CD4-positive, alpha-beta T cell treated with Interferon gamma for 1 hour (primary cell): ENCODE measurements at places on chromosomes 16 and 17.

DNA sequence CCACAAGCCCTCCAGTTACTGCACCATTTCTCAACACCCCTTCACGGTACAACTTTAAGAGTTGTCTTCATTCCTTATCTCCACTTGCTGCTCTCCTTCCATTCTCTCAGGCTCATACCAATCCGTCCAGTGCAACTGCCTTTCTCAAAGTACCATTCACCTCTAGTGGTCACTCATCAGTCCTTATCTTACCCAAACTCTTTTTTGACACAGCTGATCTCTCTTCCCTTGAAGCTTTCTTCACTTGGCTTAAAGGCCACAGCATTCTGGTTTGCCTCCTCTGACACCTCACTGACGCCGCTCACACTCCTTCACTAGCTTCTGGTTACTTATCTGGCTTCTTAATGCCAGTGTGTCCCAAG, 24.9 kb downstream of the UBE2G1 start:
- no peak for DNase-seq

DNA sequence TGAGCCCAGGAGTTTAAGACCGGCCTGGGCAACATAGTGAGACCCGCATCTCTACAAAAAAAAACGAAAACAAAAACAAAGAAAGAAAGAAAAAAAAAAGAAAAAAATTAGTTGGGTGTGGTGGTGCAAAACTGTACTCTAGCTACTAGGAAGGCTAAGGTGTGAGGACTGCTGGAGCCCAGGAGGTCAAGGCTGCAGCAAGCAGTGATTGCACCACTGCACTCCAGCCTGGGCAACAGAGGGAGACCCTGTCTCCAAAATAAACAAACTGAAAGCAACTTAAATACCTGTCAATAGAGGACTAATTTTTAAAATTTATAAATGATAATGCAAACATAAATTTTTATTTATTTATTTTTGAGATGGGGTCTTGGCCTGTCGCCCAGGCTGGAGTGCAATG, 17.3 kb downstream of the ATP2A1 start:
- no peak for DNase-seq

GRCh38 chr16:3674513-3675295, 20.2 kb downstream of the DNASE1 start:
- no peak for DNase-seq

- no peak for DNase-seq
Measured at GRCh38 chr17:41784207-41784744, 2.2 kb downstream of the JUP start.

- no peak for DNase-seq
Measured at GRCh38 chr17:34302636-34303035, 16.6 kb upstream of the CCL8 start.

GRCh38 chr16:69338557-69339288, 641 bp downstream of the COG8 start:
- DNase-seq, result no peak

DNA sequence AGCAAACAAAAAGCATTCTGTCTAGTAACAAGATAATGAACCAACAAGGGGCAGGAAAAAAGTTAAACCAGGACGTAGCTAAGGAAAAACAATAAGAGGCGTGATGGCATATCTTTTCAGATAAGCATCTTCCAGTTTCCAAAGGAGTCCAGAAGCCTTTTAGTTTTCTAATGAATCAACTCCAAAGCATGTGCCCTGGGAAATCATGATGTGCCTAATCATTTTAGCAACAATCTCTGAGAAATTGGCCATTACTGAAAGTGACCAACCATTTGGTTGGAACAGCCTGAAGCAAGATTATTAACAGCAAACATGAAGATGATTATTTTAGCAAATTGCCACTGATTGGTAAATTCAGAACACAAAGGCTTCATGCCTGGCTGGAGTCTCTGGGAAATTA, 440.9 kb upstream of the MAF start:
- no peak for DNase-seq

GRCh38 chr17:59769887-59770286, 62.4 kb downstream of the VMP1 start:
- DNase-seq, result no peak

DNA sequence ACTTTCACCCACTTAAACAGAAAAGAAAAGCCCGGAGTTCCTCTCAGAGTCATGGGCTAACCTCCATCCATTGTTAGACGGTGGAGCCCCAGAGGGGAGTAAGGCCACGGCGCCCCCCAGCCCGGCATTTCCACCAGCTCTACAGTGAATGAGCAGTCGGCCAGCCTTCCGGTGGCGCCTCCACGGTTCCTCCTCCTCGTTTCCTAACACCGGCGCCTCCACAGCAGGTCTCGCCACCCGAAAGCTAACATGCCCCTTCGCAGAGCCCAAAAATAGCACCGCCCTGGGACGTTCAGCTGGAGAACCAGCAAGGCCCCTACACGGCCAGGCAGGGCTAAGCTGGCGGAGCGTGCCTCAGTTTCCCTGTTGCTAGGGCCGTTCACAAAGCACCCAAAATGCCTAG, 858 bp downstream of the MMD start:
- peak; percentile 29 for DNase-seq

DNA sequence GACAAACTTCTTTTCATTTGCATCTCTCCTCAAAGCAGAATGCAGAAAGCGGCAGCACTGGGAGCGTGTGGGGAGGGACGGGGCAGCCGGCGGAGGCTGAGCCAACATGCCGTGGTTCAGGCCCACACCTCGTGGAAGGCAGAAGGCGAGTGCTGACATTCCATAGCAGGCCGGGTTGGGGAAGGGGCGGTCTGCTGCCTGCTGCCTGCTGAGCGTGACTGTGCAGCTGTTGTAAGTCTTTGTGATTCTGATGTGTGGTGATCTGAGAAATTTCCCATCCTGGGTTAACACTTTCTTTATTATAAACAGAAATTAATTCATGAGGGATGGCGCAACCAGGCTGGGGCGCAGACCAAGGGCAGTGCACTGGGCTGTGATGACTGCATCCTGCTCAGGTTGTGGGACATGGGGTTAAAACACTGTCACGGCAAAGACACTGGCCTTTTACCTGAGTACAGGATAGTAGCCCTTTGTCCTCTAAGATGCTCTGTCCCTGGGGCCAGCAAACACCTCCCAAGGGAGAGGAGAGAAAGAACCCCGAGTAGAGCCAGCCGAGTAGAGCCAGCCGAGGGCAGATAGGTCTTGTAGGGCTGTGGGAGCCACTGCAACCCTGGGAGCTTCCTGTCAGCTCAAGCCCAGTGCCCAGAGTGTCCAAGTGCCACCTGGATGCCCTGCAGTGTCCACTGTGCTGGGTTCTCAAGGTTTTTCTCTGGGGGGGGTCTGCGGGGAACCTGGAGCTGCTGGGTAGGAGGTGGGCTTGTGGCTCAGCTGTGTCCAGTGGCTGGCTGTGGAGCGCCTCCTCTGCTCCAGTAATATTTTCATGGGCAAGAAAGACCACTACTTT, 8.8 kb upstream of the DNASE1 start:
- DNase-seq, result no peak

DNA sequence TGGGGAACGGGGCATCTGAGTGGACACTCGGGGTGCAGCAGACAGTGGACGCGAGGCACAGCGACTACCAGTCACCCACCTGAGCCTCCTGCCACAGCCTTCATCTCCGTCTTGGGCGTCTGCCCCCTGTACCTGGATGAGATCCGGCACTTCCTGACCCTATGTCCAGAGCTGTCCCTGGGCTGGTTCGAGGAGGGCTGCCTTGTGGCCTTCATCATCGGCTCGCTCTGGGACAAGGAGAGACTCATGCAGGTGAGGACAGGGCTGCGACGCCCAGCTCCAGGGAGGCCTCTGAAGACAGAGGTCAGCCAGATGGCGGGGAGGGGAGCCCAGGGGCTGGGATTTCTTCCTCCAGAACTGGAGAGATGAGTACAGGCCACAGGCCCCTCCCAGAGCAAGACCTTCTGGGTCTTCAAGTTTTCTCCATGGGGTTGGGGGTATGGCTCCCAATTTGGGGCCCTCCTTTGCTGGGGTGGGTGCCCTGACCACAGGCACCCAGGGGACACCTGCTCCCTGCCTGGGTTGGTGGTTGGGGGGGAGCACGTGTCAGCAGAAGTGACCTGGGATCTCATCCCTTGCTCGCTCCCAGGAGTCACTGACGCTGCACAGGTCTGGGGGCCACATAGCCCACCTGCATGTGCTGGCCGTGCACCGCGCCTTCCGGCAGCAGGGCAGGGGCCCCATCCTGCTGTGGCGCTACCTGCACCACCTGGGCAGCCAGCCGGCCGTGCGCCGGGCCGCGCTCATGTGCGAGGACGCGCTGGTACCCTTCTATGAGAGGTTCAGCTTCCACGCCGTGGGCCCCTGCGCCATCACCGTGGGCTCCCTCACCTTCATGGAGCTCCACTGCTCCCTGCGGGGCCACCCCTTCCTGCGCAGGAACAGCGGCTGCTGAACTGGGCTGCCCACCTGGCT, 1.9 kb downstream of the AANAT start:
- DNase-seq, result no peak

- no peak for DNase-seq
Measured at GRCh38 chr17:77245162-77245926, 104.6 kb downstream of the SEC14L1 start.

GRCh38 chr16:89829630-89830437, 1.6 kb downstream of the SPIRE2 start:
- no peak for DNase-seq

GRCh38 chr17:74642995-74643394, 19.5 kb upstream of the CD300E start:
- no peak for DNase-seq

GRCh38 chr17:38747463-38748148, 530 bp downstream of the PCGF2 start:
- DNase-seq, result no peak

DNA sequence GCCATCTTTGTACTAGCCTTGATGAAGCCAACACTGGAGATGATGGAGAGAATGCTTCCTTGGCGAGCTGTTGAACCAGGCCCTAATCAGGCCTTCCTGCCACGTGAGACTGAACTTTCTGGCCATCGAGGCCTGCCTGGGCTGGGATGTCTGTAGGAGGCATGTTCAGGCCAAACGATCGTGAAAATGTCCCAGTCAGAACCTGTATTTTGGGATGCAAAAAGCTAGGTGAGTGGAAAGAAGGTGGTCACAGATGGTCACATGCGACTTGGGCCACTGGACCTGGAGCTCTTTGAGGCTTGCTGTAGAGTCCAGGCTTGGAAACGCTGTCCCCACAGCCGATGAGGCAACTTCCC, 12.9 kb downstream of the KNOP1 start:
- no peak for DNase-seq

DNA sequence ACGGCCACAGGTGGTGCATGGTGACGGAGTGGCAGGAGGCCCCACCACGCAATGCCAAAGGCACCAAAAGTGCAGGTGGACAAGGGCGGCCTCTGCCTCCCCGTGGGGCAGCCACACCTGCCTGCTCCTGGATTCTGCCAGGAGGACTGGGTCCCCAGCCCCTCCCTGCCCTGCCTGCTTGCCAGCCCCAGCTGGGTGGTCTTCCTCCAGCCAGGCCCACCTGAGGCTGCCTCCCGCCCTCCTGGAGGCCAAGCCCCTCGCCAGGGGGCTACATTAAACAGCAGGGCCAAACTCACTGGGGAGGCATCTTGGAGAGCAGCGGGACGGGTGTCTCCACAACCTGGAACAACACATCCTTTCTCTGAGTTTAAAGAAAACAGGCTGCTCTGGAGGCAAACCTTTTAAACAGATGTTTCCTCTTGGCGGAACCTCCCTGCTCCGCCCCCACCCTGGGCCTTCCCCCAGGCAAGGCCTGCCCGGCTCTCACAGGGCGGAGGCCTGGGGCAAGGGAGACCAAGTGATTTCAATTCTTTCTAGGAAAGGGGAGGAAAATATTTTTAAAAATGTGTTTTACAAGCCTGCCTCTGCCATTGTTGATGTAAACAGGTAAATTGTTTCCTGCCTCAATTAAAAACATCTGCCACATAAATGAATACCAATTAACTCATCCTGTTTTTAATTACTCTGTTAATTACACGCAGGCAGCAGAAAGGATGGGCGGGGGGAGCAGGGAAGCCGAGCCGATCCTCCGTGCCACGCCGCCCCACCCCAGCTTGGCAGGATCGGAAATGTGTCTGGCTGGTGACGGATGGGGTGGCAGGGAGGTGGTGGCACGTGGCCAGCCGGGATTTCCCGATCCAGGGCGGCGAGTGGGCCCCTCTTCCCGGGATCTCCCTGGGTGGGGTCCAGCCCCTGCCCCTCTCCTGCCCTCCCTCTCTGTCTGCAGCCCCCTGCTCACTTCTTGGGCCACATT, 54.4 kb upstream of the PABPN1L start:
- DNase-seq, result peak; percentile 39

DNA sequence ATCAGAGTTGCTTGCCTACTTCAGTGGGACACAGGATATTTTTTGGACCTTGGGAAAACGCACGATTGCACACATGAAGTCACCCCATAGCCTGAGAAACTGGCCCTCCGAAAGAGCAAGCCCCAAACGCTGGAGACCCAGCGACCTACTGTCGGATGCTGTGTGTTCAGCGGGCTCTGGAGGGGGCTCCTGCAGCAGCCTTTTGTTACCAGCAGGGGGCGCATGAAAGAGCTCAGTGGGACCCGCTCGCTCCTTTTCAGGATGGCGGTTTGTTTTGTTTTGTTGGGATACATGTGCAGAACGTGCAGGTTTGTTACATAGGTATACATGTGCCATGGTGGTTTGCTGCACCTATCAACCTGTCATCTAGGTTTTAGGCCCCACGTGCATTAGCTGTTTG, 28.4 kb downstream of the MYH3 start:
- DNase-seq, result no peak

GRCh38 chr17:72656130-72656763, 436.2 kb downstream of the SLC39A11 start:
- no peak for DNase-seq

DNA sequence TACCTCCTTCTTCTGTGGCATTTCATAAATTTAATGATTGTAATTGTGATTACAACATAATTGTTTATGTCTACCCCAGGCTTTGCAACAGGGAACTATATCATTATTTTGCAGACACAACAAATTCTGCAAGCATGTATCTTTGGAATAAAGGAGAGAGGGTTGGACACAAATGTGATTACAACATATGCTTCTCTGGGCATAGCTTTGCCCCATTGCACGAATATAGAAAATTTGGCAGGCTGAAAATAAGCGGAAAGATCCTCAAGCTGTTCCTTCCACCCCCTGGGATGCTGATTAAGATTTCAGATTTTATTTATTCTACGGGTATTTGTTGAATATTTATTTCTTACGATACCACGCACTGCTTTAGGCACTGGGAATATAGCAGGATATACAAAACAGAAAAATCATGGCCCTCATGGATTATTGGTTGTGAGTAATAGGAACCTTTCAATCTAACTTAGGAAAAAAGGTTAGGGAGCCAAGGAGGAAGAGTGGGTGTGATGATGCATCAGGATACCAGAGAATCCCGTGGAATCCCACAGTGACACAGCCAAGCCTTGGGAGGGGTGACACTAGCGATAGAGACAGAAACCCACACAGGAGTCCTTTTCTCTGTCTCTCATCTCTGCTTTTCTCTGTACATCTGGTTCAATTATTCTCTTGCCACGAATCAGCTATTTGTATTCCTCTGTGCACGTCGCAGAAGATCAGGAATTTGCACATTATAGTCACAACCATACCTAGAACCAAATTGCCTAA, 520.7 kb downstream of the MAF start:
- no peak for DNase-seq
